ENCODE measurements at places on chromosomes 4 and X.

GRCh38 chr4:1463927-1464540 lies 57.8 kb upstream of the NKX1-1 start:
- DNase-seq, result no peak

GRCh38 chr4:184190711-184191110 lies 27.0 kb downstream of the ENPP6 start:
- DNase-seq, result no peak

- DNase-seq, result no peak
These were observed 81.2 kb downstream of the APOOL start for GRCh38 chrX:85084770-85085393.

DNA sequence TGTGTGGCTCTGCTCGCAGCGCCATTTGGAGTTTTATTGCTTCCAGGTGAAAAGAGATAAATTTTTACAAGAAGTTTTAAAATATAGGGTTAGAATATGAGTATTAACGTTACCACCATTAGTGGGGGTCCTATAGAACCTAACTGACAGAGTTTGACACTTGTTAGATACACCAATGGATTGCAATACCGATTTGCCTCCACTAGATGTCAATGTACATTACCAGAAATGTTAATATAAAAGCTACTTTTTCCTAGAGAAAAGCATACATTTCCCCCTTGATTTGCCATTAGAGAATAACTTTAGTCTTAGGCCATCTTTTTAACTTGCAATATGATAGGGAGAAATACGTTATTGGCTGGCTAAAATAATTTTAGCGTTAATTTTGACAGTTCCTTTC lies 108.4 kb downstream of the LINC00632 start:
- DNase-seq, result no peak

DNA sequence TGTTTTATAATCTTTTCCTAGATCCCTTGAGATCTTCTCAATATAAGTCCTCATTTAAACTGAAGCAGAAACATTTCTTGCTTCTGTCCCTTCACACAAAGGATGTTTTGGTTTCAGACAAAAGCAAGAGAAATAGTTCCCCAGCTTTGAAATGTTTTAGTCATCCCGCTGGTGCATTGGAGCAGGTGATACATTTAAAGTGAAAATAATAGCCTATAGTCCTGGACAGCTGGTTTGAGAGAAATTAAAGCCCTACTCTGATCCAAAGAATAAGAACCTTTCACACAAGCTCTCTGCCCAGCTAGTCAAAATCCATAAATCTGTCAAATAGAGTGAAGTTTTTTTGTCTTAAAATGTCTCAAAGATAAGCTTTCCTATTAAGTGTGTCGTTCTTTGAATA lies 79.4 kb downstream of the LUZP4 start:
- no peak for DNase-seq

DNA sequence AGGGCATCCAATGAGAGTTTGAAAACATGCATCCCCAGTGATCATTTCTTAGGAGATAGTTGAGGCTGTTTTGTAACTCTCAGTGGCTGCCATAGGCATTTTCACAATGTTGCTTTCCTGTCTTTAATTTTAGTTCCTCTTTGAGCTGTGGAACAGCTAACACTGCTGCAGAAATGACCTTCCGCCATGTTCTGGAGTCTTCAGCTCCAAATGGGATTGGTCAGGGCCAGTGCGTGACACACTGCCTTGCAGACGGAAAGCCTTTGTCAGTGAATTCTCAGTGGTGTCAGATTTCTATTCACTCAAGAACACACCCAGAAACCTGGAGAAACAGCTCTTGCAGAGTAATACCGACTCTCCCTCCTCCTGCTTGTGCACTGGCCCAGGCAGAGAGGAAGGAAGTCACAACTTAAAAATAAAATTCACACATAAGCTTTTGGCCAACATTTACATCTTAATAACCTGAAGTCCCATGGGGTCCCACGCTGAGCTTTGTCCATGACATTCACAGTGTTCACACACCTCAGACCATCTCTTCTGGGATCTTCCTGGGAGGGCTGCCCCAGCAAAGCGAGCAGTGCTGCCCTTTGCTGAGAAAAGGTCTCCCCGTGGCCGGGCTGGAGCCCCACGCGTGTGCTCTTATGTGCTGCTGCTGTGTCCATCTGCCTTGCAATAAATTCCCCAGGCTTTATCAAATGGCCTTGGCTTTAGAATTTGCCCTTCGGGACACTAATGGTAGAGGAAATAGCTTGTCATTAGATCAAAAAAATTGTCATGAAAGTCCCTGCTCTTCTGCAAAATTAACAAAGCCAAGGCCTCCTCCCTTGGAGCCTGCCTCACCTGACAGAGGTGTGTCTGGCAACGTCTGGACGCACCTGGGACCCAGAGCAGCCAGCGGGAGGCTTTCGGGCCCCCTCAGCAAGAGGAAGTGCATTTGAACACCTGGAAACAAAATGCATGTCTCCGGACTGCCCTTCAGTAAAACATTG lies 126.8 kb downstream of the IRF2 start:
- DNase-seq, result no peak

DNA sequence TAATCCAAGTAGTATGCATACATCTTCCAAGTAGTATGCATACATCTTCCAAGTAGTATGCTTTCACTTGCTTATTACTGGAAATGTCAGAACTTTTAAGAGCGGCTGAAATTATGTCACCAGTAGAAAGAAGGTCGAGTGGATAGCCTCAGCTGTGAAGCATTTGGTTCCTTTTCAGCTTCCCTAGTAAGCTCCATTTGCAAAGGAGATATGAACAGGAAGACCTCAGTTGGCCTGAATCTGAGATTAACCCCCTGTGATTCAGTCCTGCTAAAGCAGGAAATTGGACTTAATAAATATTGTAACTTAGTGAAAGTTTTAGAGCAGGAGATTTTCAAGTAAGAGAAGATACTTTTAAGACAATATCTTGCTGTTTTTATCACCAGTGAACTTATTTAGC lies 48.1 kb downstream of the PCDH7 start:
- no peak for DNase-seq

All from effector memory CD8-positive, alpha-beta T cell (primary cell).